Effector CD4-positive, alpha-beta T cell (primary cell): ENCODE measurements at places on chromosomes 7 and 10.

DNA sequence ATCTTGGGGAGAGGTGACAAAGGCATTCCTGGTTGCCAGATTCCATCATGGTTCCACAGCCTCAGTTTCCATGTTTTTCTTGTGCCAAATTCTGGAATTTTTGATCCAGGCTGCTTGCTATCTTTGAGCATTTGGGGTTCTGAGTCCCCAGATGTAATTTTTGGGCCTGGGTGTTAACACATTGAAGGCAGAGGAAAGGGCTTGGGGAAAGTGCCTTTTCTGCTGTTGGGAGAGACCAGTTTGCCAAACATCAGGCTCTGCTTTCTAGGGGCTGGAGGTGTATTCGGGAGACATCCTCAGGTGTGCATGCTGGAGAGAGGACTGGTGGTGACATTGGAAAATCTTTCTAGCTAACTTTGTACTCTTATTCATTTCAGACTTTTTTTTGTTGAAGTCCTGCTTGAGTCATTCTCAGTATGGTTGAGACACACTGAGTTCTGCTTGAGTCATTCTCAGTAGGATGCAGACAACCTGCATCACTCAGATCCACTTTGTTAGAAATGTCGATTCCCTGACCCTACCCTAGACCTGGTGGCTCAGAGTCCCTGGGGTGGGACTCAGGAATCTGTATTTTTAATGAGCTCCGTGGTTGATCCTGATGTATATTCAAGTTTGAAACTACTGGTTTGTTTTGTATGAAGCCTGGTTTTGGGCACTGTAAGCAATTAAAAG, 101.0 kb downstream of the LRMDA start:
- DNase-seq: no peak

GRCh38 chr7:84677117-84677732, 482.6 kb upstream of the SEMA3A start:
- no peak for DNase-seq

- no peak for DNase-seq
Measured at GRCh38 chr10:119022846-119023552, 6.5 kb upstream of the NANOS1 start.

DNA sequence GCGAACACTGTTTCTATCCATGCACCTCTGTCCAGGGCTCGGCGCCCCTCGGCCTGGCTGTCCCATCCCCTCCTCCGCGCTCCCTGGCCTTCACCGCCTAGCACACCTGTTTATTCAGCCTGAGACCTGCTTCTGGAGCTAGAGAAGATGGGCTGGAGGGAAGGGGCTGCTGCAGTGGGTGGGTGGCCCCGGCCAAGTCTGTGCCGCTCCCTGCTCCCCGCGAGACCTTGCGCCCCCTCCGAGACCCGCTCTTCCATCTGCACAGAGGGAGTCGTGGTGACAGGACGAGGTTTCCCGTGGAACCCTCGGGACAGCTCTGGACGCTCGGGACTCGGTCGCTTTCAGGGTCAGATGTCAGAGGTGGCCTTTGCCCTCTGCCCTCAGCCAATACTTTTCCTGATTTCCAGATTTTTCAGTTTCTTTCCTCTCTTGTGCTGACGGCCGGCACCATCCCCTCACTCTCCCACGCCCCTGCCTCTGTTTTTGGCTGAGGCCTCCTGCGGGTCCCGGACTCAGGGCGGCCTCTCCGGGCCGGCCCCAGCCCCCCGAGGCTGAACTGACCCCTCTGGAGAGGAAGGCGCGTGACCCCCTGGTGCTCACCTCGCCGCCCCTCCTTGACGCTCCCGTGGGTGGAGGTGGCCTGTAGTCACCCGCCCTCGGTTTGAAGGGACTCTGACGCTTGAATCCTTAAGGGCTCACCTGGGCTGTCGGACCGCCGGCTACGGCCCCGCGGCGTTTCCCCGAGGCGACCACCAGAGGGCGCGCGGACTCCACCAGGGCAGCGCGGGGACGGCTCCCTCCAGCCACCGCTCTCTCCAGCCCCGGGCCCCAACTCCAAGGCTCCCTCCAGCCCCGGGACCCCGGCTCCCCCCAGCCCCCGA, 15.6 kb downstream of the SHH start:
- peak; percentile 59 for DNase-seq

DNA sequence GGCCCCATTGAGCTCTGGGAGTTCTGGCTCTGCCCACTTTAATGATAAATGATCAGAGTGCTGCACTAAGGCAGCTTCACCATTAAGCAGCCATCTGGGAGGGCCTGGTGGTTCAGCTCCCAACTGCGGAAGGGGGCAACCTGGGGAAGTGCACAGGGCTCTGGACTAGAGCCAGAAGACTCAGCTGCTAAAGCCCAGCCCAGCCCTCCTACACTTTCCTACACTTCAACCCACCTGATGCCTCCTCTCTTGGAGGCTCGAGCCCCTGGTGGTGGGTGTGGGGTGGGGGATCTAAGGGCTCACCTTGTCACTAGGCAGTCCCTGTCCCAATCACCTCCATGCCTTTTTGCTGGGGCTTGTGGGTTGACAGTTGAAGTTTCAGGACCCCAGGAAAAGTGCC, 60.6 kb upstream of the ANTXRL start:
- no peak for DNase-seq

- no peak for DNase-seq
Measured at GRCh38 chr10:55358539-55358938, 557.5 kb upstream of the PCDH15 start.

DNA sequence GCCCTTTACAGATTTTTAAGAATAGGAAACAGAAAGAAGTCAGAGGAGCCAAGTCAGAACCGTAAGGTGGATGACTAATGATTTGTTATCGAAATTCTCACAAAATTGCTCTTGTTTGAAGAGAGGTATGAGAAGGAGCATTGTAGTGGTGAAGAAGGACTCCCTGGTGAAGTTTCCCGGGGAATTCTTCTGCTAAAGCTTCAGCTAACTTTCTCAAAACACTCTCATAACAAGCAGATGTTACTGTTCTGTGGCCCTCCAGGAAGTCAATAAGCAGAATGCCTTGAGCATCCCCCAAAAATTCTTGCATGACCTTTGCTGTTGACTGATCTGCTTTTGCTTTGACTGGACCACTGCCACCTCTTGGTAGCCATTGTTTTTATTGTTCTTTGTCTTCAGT, 152.9 kb downstream of the HGF start:
- DNase-seq: no peak

DNA sequence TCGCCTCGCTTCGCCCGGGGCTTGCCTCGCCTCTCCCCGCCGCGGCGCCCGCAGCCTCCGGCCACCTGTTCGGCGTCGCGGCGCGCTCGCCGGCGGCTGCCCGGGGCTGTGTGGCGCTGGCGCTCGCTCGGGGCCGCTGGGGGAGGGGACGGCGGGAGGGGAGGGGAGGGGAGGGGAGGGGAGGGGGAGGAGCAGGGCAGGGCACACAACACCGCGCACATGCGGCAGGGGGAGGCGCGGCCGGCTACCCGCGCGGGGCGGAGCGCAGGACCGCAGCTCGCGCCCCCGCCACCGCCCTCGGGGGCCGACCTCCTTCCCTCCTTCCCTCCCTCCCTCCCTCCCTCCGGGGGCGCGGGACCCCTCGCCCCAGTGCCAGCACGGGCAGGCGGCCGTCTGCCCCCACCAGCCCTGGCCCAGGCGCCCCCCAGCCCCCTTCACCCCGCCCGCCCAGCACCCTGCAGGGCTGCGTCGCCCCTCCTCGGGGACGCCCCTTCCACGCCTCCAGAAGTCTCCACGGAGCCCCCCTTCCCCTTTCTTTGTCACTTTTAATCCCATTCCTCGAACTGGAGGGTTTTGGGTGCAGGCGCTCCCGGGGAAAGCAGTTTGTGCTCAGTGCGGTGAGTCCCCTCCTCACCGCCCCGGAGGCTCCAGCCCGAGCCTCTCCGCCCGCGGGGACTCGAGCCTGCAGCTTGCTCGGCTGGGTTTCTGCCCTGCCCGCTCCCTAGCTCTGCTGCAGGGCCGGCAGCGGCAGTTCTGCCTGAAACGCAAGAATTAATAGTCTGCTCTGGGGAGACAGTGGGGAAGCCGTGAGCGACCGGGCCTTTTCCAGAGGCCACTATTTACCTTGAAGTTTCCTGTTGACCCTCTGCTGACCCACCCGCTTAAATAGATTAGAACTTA, at the start of gene PARD3:
PARD3 (minus strand) TSS at position 112 of the 900 bp plus-strand sequence. CDS start 301 bp downstream, outside the sequence.
- no peak for DNase-seq

GRCh38 chr7:106896231-106896630, 31.1 kb downstream of the PIK3CG start:
- DNase-seq: no peak

- DNase-seq: no peak
Measured at GRCh38 chr7:157470017-157470322, 133.2 kb downstream of the DNAJB6 start.

- DNase-seq: no peak
Measured at GRCh38 chr7:122553761-122554160, 145.2 kb downstream of the RNF133 start.

GRCh38 chr10:794382-794956, 105.0 kb upstream of the DIP2C start:
- DNase-seq: no peak

DNA sequence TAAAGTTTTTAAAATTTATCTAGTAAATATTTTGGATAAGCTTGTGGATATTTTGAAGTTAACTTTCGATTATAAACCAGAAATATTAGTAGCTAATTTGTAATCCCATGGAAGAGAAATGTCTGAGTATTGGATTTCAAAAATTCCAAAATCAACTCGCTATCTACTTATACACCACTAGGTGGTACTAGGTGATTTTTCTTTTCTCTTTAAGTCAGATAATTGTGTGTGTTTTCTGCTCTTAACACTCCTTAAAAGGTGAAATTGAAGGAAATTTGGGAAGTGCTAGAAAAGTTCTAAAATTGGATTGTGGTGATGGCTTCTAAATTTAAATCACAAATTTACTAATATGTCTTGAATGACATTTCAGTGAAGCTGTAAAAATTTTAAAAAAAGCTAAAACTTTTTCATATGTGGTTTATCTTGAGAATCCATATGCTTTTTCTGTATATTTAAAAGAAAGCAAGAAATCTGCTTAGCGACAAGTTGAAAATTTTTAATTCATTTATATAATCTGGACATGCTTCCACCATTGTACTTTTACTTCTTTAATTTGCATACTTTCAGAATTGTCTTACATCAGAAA, 90.2 kb downstream of the IPMK start:
- DNase-seq: no peak

- no peak for DNase-seq
Measured at GRCh38 chr10:6067457-6067856, 5.3 kb upstream of the IL2RA start.

GRCh38 chr7:69122953-69123352, 475.3 kb upstream of the AUTS2 start:
- no peak for DNase-seq

- DNase-seq: no peak
Measured at GRCh38 chr10:42830237-42830636, 47.6 kb downstream of the BMS1 start.

DNA sequence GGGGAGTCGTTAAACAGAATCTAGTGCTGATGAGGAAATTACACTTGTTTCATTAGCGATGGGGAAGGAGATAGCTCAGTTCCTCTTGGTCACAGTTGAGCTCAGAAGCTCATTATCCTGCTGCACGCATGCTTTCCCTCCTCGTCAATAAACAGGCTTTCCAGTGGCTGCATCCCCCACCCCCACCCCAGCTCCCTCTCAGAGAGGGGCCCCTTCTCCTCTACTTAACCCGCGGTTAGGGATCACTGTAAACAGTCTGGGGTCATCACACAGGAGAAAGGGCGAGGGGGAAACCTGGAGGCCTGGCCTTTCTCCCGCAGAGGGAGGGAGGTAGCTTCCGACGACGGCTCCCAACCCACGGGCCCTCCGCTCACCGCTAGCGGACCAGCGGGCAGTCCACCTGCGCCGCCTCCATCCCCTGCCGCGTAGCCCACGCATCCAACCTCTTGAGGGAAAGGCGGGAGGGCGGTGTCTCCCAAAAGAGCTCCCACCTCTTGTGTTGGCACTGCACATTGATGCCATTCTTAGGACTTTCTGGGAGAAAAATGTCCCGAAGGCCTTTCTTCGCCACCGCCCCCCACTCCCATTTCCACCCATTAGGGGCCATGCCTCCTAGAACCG, 80.8 kb downstream of the PAX2 start:
- no peak for DNase-seq

DNA sequence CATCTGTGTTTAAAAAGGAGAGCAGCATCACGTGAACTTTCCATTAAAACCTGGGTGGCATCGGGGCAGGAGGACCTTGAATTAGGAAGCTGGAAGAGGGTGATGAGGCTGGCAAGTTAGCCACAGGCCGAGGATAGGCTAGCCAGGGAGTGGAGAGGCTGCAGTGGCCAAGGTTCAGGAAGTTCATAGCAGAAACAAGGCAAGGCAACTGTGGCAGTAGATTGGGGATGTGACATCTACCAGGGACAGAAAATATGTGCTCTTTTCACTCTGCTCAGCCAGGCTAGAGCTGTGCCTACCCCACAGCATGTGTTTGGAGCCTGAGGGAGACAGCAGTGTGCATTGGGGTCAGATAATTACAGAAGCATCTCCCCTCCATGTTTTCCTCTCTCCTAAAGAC, 2.2 kb upstream of the INPP5F start:
- DNase-seq: no peak

- DNase-seq: no peak
Measured at GRCh38 chr10:602391-603005, 87.0 kb downstream of the DIP2C start.

- DNase-seq: no peak
Measured at GRCh38 chr7:1716263-1717094, 46.4 kb downstream of the ELFN1 start.

DNA sequence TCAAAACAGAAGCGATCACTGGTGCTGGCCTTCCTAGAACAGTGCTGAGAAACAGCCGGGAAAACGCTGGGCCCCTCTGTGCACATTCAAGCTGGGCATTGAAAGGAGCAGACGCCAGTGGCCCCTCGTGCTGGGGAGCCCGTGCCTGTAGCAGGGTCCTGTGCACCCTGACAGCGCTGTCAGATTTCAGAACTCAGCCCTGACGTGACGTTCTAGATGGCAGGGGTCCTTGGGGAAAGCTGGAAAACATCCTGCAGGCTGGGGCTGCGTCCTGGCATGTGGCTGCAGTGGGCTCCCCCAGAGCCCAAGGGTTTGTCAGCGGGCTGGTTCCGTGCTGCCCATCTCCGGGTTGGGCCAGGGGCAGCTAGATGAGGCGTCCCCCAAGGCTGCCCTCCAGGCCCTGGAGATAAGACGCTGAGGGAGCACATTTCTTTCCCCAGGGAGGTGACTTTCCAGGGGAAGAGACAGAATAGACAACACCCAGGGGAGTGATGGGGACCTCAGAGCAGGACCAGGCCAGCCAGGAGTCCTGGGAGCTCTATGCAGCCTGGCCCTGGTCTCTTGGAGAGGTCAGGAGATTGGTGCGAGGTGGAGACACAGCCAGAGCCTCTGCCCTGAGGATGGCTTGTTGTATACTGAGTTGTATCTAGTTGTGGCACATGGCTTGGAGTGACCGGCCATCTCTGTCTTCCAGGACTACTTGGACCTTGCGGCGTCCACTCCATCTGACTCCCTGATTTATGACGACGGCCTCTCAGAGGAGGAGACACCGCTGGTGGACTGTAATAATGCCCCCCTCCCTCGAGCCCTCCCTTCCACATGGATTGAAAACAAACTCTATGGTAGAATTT, 12.1 kb upstream of the CSGALNACT2 start:
- DNase-seq: no peak

- no peak for DNase-seq
Measured at GRCh38 chr7:77368974-77369373, 47.2 kb downstream of the GSAP start.
